Small intestine (tissue), 16 donors: ENCODE measurements at places on chromosomes 7 and 10. TPM values are rescaled to one million over a fixed set of nuclear protein-coding genes. Genes with fewer than 3 reads are reported as not detected.
A peak's percentile ranks its signal among the peaks of the same experiment; 100 is the strongest.

- DNase-seq = no peak
Observed at GRCh38 chr10:8731121-8732095, 676.9 kb downstream of the GATA3 start.

GRCh38 chr7:19143881-19144574 lies 1.2 kb downstream of the FERD3L start:
- no peak for DNase-seq

DNA sequence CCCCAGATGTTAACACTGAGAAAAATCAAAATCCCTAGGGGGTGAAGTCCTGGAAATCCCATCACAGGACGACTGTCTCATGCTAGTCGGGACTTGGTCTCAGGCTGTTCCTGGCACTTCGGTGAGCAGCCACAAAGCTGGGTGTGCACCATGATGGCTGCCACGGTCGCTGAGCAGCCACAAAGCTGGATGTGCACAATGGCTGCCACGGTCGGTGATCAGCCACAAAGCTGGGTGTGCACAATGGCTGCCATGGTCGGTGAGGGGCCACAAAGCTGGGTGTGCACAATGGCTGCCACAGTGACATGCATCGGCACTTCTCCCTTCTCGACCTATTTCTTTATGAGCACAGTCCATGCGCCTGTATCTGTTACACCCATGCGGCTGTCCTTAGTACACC lies 505.1 kb downstream of the TCERG1L start:
- DNase-seq = no peak

DNA sequence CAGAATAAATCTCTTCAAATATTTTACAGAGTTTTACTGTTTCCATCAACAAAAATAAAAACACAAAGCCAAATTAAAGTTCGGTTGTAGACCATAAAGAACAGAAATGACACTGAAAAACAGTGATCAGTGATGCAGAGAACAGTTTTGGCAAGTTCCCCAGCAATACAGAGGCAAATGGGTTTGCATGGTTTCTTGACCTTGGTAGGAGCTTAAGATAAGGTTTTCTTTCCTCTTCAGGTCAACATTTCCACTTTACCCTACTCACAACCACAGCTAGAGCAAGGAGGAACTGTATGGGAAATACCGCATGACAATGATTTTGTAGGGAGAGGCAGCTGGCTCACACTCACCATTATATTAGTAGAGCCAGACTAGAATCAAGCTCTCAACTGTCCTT lies 199.5 kb downstream of the SH2D4B start:
- no peak for DNase-seq

- no peak for DNase-seq
Observed at GRCh38 chr10:56035489-56035888, 325.6 kb downstream of the ZWINT start.

DNA sequence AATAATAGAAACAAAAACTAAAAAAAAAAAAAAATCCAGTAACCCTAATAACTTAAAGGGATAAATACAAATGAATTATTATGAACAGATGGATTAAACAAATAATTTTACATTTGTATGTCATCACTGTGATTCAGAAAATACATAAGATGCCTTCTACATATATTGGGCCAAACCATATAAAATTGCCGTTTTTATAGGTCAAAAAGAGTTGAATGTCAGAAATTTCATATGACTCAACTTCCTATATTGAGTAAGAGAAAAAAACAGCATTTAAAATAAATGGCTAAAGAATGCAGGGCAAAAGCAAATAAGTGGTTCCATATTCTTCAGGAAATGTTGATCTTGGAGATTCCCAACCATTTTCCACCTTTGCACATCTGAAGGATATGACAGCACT lies 9.4 kb downstream of the SLC35B4 start:
- DNase-seq = no peak

DNA sequence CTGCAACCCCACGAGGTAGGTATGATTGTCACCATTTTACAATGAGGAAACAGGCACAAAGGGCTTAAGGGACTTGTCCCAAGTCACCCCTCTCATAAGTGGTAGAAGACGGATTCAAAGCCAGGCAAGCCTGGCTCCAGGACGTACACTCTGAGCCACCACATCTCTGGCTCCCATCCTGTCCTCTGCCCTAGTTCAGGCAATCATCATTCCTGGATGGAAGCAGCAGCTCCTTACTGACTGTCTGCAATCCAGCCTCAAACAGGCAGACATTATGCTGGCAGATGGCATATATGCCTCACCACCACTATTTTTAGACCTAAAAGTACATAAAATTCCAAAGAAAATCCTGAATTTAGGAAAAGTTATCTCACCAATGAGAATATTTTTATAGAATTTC lies 100.7 kb downstream of the USP6NL start:
- DNase-seq = no peak

GRCh38 chr7:67637023-67637358 lies 640.4 kb downstream of the TYW1 start:
- DNase-seq = no peak

DNA sequence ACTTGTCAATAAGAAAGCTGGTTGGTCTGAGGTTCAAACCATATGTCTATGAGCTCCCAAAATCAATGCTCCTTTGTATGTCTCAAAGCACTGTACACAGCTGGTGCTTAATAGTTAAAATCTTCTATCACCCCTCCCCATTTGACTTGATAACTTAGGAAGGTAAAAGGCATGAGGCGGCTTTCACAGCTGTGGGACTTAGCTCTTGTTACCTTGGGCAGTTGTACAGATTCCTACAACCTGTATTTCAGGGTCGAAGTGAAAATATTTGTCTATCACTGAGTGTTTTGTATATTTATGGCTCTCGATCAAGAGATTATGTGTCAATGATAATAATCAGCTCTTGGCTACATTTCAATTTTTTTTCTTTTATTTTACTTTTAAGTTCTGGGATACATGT lies 992 bp upstream of the KIFBP start:
- no peak for DNase-seq

GRCh38 chr7:151271699-151272355 lies 23.3 kb upstream of the SMARCD3 start:
- DNase-seq = peak; percentile 8

GRCh38 chr7:127803626-127804025 lies 151.6 kb downstream of the SND1 start:
- DNase-seq = peak; percentile 18

Gene PNLIPRP1
- 0.16 TPM for polyA plus RNA-seq

Gene GATA3
- polyA plus RNA-seq = 0.37 TPM

Gene AZGP1
- 16.1 TPM for polyA plus RNA-seq

Gene MACROH2A2
- 4.1 TPM for polyA plus RNA-seq

Gene GRM3
- polyA plus RNA-seq = 0.27 TPM

Gene FZD1
- 1.8 TPM for polyA plus RNA-seq
